Activated T-helper 1 cell treated with anti-CD3 and anti-CD28 coated beads, Interleukin-2, amount 50 U/mL, for 16 hours (primary cell): ENCODE measurements at places on chromosomes 1 and 21.

DNA sequence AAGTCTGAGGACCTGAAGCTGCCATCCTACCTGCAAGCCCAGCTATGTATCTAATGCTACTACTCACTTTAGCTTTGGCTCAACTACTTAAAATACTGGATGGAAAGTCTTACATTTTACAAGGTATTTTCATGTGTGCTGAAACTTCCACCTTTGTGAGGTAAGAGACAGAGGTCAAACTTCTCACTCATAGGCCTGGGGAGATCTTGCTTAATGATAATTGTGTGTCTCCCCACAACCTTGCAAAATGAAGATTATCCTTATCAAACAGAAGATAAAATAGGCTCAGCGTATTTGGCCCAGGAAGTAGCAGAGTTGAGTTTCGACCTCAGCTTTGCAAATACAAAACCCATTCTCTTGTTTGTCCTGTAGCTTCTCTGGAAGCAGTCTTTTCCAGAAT, 63.7 kb downstream of the CENPF start:
- no peak for DNase-seq

GRCh38 chr1:18907021-18907916, 4.9 kb upstream of the ALDH4A1 start:
- peak; percentile 26 for DNase-seq

- no peak for DNase-seq
These were observed 204 bp downstream of the CIART start for GRCh38 chr1:150282558-150282958.

- DNase-seq, result no peak
These were observed 9.1 kb upstream of the MACF1 start for GRCh38 chr1:39195166-39196111.

DNA sequence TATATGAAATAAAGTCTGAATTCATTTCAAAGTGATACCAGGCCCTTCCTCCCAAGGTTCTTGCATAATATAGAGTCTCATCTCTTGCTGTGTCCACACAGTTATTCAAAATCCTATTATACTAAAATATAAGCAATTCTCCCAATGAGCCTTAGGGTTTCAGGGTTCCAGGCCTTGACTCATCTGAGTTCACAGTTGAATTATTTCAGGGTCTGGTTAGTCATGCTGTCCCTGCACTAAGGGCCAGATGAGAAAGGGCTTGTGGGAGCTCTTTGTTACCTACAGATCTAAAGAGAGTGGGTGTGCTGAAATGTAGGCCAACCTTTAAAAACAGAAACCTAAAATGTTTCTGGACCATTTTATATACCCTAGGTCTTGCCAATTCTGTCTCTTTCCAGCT, 337.5 kb upstream of the LRRC7 start:
- no peak for DNase-seq

DNA sequence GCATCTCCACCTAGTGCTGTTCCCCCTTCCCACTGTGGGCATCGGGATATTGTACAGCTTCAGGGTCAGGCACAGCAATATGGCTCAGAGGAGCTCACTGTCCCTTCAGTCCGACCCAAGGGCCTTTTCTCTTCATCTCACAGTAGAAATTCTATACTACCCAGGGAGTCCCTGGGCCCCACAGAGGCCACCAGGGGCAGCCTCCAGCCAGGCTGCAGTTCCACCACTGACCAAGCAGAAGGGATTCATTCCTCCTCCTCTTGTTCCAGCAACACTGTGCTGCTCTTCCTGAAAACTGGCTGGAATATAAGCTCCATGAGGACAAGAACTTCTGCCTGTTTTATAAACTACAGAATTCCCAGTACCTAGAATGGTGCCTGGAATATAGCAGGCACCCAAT, 70.5 kb downstream of the CD34 start:
- no peak for DNase-seq

GRCh38 chr1:108777839-108778238, 31.4 kb downstream of the STXBP3 start:
- DNase-seq, result no peak

DNA sequence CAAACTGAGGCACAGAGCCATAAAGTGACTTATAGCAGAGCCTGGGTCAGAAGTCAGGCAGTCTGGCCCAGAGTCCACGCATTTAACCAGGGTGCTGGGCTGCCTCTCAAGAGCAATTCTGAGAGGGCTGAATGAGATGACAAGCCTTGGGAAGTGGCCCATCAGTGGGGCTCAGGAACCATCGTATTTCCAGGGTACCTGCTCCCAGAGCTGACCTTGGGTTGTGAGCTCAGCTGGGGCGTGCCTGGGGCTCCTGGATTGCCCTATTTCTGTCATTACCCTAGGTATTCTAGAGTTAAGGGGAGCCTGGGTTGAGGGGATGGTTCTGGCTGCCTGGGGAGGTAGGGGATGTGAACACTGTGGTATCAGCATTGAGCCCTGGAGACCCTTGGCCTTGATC, 49.4 kb downstream of the LGR6 start:
- DNase-seq, result no peak

DNA sequence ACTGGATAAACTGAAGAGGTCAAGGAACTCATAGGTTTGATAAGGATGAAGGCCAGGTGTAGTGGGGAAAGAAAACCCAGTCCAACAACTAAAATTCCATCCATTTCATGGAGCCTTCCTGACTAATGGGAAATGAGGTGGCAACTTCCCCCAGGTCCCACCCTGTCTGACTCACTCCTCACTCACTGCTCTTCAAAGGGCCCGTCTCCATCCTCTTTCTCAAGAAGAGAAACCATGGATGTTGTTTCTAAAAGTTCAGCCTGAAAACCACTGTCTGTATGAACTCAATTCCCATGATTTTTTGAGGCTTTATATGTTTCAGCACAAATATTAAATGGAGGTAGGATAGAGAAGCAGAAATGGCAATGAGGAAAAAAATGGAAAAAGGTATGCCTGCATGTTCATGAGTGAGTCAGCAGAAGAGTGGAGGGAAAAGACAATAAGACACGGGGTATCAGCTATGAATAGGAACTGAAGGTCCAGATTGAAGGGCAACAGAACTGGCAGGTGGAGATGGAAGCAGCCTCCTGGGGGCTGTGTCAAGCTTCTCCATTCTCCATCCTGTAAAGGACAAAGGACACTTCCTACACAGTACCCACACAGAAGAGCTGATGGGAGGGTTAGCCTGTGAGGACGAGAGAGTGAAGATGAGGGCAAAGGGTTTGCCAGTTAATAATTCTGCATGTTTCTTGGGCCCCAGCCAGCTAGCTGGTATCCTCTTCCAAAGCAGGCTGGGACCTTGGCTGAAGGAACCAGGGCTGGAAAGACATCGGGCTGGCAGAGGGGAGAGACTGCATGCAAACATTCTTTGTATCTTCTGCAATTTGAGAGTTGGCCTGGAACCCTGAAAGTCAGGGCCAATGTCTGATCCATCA, 5.5 kb upstream of the ELOVL1 start:
- DNase-seq, result no peak

DNA sequence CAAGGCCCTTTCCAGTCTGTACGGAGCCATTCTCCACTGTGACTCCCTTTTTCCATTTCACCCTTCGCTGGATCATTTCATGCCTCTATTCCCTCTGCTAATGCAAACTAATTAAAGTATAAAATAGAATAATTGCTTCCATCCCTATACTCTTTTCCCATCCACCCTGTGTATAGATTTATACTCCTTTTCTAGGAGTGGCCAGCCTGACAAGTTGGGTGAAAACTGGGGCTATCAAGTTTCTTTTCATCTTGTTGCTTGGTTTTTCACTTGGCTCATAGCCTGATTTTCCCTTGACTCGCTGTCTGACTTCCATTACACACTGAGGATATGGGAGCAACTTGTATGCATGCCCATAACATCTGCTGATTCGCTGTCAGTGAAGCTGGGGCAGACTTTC, 107.0 kb downstream of the PLXNA2 start:
- no peak for DNase-seq

DNA sequence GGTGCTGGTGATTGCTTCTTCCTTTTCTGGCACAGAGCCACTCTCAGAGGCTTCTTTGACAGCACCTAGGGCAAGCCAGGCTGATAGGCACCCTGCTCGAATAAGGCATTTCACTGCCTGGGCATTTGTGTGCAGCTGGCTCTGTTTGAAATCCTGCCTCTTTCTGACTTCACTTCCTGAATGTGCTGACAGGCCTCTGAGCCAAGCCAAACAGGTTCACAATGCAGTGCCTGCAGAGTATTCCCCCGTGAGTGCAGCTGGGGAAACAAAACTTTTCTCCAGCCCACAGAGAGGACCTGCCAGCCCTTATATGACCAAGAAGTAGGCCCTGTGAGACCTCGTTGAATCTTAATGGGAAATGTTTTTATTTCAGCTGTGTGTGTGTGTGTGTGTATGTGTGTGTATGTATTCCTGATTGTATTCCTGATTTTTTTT, 10.4 kb downstream of the JUN start:
- DNase-seq, result no peak

GRCh38 chr21:43376478-43376882, 50.5 kb downstream of the SIK1 start:
- no peak for DNase-seq

- no peak for DNase-seq
These were observed 447.4 kb downstream of the CAMTA1 start for GRCh38 chr1:7232441-7233236.

DNA sequence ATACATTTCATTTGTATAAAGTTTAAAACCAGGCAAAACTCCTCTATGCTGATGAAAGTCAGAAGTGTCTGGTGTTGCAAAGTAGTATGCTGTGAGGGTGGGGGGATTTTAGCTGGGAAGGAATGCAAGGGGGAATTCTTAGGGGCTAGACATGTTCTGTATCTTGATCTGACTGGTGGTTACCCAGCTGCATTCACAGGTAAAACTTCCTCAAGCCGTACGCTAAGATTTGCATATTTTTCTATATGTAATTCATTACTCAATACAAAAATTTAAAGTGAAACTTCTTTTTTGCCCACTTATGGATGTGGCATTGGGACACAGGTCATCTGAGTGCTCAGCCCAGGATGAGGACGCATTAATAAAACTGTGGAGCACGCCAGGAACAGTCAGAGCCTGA, 323.3 kb downstream of the PAPPA2 start:
- no peak for DNase-seq

GRCh38 chr1:55560266-55560665, 345.1 kb upstream of the USP24 start:
- DNase-seq, result no peak

GRCh38 chr1:206761159-206761768, 9.3 kb upstream of the IL19 start:
- DNase-seq, result no peak

- no peak for DNase-seq
These were observed 16.5 kb downstream of the LHX9 start for GRCh38 chr1:197933647-197934046.

DNA sequence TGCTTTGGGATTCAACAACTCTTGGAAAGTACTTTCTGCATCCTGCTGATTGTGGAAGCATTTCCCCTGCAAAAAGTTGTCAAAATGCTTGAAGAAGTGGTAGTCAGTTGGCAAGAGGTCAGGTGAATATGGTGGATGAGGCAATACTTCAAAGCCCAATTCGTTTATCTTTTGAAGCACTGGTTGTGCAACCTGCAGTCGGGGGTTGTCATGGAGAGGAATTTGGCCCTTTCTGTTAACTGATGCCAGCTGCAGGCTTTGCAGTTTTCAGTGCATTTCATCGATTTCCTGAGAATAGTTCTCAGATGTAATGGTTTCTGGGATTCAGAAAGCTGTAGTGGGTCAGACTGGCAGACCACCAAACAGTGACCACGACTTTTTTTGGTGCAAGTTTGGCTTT, 47.6 kb upstream of the GJA5 start:
- DNase-seq, result no peak

GRCh38 chr1:234559152-234559901, 50.7 kb downstream of the IRF2BP2 start:
- no peak for DNase-seq

DNA sequence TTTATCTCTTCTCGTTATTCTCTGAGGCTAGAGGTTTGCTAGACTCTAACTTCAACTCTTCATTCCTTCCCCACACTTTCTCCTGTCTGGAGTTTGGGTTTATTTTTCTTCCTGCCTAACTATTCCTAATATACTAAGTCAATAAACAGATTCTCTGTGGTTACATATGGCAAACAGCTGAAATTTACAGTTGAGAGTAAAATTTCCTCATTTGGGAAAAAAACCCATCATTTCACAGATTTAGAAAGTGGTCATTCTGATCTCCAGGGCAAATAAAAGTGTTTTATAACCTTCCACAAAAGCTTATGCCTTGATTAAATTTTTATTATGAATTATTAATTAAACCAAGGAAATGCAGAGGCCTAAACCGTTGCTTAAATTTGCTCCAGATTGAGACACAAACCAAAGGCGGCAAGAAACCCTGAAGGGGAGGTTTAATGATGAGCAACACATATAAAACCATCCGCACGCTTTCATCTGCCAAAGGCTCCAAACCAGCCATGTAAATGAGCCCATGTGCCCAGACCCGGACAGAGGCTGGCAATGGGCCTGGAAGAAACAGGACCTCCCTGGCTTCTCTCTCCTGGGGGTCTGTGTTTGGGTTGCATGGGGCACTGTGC, 201.7 kb upstream of the LMO4 start:
- DNase-seq, result no peak

GRCh38 chr1:184166485-184166884, 115.0 kb downstream of the TSEN15 start:
- DNase-seq, result no peak

GRCh38 chr1:177959811-177960515, 9.9 kb downstream of the SEC16B start:
- DNase-seq, result no peak
